ENCODE measurements at places on chromosomes 2 and 18.

DNA sequence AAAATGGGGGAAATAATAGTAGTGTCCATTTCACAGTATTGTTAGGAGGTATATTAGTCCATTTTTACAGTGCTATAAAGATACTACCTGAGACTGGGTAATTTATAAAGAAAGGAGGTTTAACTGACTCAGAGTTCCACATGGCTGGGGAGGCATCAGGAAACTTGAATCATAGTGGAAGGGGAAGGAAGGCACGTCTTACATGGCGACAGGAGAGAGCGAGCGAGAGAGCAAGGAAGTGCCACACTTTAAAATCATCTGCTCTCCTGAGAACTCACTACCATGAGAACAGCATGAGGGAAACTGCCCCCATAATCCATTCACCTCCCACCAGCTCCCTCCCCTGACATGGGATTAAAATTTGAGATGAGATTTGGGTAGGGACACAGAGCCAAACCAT lies 23.4 kb downstream of the MGAT5 start:
- DNase-seq, result no peak

GRCh38 chr2:64738026-64738425 lies 84.3 kb upstream of the SERTAD2 start:
- no peak for DNase-seq

DNA sequence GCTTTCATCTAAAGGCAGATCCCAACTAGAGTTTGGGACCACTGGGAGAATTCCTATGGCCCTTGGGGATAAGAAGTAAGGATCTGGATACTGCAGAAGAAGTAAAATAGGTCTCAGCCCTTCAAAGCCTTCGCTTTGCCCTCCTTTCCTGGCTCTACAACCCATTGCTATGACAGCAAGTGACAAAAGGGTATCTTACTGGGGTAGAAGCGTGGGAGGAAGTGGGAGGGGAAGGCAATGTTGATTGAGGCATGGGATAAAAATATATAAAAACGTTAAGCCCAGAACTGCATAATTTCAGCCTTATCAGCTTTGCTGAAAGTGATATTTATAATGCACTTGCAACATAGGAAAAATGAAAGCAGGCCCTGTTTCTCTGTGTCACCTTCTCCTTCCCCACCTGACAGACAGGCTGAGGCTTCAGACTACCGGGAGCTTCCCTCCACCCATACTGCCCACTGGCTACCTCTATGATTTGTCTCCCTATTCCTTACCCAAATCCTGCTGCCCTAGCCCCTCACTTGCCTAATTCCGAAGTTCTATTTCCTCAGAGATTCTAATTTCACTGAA lies 14.9 kb upstream of the SOS1 start:
- DNase-seq, result no peak

DNA sequence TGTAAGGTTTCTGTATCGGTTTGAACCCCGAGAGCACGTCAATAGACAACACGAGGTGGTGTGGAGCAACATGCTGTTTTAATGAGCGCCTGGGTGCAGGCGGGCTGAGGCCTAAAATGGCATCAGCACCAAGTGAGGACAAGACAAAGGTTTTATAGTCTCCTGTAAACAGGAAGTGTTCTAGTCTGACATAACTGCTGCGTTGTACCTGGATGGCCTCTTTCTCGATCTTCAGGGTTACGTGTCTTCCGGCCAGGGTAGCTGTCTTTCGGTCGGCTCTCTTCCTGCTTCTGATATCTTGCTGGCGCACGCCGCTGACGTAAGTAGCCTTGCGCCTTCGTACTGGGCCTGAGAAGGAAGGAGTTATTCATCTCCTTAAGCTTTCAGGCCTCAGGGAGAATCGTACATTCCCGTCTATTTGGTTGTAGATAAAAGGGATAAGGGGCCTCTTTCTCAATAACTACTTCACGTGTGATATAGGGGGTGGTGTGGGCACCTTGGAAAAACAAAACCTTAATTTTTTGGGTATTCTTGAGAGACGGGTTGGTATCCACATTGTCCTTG lies 53.5 kb downstream of the KYNU start:
- DNase-seq, result no peak

DNA sequence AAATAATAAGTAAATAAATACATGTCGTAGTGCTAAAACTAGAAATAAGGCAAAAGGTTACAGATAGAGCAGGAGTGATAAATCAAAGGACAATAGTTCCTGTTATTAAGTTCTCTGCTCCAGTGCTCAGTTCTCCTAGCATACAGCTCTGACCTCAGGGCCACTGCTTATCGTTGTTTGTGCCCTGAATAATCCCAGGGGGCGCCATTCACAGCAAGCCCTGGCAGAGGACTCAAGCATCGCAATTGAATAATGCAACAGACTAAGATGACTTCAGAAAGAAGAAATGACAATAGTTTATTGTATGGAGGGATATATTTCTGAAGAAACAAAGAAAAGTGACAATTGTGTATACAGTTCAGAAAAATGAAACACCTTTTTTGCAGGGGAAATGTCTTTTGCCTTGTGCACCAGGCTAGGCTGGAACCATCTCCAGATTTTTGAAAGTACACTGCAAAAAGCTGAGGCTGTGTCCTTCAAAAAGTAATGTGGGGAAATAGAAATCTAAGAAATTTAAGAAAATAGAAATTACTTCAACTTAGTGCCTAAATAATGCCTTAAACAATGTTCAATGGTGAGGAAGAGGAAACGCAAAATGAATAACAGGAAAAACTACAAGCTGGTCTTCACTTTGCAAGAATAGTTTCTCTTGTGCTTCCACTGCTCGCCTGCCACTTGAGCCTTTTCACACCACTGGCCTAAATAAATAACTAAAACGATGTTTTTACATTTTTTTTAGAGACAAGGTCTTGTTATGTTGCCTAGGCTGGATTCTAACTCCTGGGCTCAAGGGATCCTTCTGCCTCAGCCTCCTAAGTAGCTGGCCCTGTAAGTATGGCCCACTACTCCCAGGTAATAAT lies 19.0 kb upstream of the CCNYL1 start:
- DNase-seq, result peak; percentile 33

DNA sequence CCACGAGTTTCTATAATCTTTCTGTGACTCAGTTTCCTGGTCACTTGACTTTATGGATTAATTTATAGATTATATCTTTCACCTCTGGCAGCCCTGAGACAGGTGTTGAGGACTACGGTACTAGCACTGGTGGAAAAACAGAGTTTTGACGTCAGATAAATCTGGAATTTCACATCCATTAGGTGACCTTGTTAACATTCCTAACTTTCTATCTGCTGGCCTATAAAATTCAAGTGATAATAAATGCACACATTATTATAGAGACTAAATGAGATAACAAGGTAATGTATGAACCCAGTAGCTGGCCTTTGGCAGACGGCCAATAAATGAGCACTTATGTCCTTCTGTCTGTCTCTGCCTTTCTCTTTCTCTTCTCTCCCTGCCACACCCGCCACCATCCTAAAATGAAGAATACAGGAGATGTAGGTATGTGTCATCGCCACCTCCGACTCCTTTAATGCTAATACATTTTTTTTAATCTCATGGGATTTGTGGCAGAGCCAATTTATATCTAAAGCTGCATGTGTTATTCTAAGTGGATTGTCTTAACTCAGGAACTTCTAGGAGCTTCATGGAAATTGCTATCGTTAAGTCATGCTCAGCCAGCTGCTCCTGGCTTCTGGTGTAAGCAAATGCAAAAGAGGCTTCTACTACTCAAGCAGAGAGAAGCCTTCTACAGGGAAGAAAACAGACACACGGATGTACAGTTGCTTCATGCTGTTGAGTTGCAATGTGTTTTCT lies 2.3 kb downstream of the TM4SF20 start:
- DNase-seq, result no peak

DNA sequence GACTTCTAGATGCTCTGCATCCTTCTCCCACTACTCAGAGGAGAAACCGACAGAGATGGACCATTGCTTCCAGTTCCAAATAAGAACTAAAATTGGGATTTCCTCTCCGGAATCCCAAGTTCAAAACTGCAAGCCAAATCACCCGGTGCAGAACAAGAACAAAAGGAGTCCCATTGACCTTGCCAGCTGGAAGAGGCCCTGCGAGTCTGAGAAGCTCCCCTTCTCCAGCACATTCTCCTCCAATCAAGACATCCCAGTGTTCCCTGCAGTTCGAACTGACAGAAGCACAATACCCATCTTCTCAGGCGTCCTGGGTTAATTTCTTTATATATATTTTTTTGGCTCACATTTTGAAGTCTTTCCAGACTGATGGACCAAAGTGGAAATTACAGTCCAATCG lies 195.3 kb upstream of the MEIS1 start:
- DNase-seq, result no peak

GRCh38 chr2:113977660-113978523 lies 88.0 kb downstream of the ACTR3 start:
- DNase-seq, result peak; percentile 58

DNA sequence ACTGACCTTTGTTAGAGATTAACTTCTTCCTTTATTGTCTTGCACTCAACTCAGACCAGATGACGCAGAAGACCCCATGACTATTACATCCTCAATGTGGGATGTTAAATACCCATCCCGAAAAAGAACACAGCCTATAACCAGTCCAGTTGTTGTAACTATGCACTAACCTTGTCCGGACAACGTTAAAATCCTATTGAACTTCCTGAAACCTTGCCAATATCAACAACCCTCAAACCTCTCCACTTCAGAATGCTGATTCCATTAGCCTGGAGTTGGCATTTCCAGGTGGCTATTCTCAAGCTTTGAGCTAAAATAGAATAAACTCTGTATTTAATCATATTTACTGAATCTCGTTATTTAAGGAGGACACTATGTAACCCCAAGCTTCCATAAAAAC lies 13.6 kb downstream of the NMS start:
- DNase-seq, result no peak

GRCh38 chr2:102061286-102061699 lies 69.5 kb downstream of the IL1R2 start:
- DNase-seq, result no peak

DNA sequence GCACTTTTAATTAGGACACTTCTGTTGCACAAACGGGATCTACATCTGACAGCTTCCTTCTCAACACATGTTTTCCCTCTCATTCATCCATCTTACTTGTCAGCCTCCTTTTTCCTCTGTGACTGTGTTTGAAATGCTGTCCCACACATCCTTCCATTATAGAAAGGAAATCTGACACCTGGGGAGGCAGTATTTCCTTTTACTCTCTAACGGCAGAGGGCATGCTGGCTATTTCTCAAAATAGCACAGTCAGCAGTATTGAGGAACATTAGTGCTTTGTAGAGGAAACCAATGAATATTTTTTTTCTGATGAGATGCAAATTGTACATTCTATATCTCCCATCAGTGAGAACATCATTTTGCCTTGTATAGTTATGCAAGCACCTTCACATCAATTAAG lies 668.7 kb downstream of the SLC4A3 start:
- DNase-seq, result no peak

- DNase-seq, result no peak
Measured at GRCh38 chr2:923832-924601, 26.6 kb upstream of the SNTG2 start.

DNA sequence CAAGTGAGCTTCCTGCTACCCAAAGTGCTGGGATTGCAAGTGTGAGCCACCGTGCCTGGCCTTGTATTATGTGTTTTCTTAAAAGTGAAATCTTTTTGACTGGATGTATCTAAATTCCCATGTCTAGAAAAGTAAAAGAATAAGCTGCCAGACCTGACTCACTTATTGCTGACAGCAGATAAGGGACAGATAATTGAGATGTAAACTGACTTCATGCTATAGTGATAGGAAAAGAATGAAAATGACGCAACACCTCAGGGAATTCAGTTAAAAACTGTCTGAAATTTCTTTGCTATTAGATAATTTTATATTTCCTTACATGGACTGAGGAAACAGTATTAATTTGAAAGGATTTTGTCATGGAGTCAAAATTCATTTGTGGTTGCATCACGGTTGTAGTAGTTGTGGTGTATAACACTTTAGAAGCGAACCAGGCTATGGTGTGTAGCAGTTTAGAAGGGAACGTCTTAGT lies 19.4 kb downstream of the TTC27 start:
- peak; percentile 40 for DNase-seq

GRCh38 chr2:14358339-14358738 lies 274.2 kb upstream of the LRATD1 start:
- no peak for DNase-seq

DNA sequence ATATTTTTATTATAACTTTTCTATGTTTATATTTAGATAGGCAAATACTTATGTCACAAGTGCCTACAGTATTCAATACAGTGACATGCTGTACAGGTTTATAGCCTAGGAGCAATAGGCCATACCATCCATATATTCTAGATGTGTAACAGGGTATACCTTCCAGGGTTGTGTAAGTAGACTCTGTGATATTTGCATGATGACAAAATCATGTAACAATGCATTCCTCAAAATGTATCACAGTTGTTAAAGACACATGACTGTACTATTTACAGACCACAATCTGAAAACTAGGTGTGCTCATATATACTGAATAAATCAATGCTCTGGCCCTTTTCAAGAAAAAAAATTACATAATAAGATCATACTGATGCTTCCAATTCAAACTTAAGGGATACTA lies 433.2 kb upstream of the RGPD4 start:
- no peak for DNase-seq

DNA sequence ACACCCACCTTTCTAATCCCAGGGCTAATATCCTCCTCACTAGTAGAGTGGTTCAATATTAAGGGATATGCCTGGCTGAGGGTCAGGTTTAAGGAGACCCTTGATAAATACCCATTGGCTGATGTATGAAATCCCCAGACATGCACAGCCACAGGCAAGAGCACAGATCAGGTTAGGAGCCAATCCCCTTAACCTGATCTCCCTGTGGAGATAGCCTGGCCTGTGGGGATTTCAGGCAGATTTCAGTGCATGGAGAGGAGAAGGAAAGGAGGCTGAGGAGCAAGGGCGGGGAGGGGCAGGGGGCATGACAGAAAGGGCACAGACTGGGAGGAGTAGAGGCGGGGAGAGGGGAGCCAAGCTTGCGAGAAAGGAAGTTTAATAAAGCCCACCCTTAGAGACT lies 129.0 kb downstream of the LOXHD1 start:
- DNase-seq, result no peak

- no peak for DNase-seq
Measured at GRCh38 chr2:7237466-7237865, 320.3 kb downstream of the RNF144A start.

- no peak for DNase-seq
Measured at GRCh38 chr2:170029551-170029950, 148.4 kb upstream of the MYO3B start.

- DNase-seq, result no peak
Measured at GRCh38 chr18:73697353-73697752, 450.3 kb downstream of the FBXO15 start.

- peak; percentile 52 for DNase-seq
Measured at GRCh38 chr2:231795525-231796327, 9.5 kb downstream of the COPS7B start.

Measured in AG08395 (cell line).